ENCODE measurements at places on chromosomes 6 and 20.

- no peak for DNase-seq
These were observed 40.4 kb upstream of the MCUR1 start for GRCh38 chr6:13854716-13855250.

- DNase-seq: no peak
These were observed 21.0 kb upstream of the IFNGR1 start for GRCh38 chr6:137240168-137240567.

DNA sequence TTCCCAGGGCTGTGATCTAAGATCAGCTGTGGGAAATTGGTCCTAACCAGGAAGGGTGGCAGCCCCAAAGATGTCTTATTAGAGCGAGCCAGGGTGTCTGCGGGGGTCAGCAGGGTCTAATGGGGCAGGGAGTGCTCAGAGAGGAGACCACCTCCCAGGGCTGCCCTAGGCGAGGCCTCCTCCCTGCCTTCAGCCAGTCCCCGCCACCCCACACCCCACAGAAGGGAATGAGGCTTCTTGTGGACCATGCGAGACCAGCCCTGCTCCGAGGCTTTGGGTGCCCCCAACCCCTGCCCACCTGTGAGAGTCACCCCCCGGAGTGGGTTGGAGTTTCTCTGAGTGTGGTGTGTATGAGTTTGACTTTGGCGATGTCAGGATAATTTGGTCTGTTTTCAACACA, 37.8 kb downstream of the SYNJ2 start:
- no peak for DNase-seq

DNA sequence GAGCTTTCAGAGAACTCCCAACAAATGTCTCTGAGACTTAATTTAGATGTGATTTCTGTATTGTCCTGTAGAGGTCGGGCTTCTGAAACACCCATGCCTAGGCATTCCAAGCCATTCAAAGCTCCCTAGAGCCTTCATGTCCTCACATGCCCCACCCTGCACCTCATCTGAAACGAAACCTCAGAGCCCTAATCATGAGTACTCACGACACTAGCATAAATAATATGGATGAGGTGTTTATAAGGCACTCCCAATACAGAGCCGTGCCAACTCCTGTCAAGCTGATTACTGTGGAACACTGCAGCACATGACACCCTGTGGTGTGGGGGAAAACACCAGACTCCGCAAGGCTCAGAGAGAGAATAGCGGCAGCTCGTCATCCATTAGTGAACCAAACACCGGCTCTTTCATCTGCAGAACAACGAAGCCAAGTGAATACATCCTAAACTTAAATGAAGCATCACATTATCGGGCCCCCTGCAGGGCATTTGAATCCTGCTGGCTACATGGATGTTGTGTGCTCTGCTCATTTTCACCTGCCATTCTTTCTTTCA, 83.8 kb downstream of the FNDC1 start:
- no peak for DNase-seq

DNA sequence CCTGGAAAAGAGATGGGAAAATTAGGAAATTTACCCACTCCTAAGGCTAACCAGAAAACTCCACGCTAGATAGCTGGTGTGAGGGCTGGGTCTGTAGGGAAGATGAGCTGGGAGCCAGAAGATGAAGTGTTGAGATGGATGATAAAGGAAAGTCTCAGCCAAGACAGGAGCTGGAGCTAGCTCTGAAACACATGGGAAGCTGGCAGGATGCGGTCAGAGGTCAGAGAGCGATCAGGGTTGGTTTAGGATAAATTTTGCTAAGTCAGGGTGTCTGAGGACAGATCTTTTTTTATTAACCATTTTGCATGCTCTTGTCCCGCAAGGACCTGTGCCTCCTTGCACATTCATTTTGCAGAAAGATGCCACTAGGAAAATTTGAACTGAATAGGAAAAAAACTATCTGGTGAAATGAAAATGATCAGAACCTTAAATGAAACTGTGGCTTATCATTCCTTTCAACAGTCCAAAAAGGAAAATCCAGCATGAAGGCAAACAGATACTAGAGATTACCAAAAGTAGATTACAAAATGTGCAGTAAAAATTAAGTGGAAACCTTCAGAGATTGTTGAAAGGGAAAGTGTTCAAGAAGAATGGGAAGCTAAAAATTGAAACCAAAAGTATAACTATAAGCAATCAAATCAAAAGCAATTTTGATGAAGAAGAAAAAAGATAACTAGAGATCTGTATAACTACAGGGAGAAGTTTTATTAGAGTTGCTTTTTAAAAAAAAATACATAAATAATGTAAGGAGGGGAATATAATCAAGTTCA, 10.7 kb upstream of the EDN1 start:
- no peak for DNase-seq

DNA sequence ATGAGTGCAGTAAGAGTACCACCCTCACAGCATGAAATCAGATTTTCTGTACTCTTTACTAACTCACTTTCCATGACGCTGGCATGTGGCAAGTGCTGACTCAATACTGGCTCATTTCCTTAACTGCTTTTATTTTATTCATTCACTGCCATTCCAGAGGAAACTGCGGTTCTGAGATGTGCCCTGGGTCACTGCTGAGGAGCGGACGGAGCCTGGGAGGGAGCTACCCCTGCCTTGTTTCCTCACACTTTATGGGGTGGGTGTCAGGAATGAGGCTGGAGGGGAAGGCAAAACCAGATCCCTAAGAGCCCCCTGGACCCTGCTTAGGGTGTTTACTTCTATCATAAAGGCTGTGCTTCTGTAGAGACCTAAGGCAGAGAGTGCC, 14.4 kb downstream of the NT5E start:
- DNase-seq: no peak

GRCh38 chr6:145967549-145967948, 3.4 kb upstream of the SHPRH start:
- DNase-seq: no peak

GRCh38 chr6:137904822-137905617, 38.0 kb downstream of the TNFAIP3 start:
- DNase-seq: no peak

- DNase-seq: no peak
These were observed 109.1 kb downstream of the PRDM1 start for GRCh38 chr6:106194949-106195921.

GRCh38 chr6:149923327-149923986, 536 bp upstream of the RAET1G start:
- DNase-seq: no peak

DNA sequence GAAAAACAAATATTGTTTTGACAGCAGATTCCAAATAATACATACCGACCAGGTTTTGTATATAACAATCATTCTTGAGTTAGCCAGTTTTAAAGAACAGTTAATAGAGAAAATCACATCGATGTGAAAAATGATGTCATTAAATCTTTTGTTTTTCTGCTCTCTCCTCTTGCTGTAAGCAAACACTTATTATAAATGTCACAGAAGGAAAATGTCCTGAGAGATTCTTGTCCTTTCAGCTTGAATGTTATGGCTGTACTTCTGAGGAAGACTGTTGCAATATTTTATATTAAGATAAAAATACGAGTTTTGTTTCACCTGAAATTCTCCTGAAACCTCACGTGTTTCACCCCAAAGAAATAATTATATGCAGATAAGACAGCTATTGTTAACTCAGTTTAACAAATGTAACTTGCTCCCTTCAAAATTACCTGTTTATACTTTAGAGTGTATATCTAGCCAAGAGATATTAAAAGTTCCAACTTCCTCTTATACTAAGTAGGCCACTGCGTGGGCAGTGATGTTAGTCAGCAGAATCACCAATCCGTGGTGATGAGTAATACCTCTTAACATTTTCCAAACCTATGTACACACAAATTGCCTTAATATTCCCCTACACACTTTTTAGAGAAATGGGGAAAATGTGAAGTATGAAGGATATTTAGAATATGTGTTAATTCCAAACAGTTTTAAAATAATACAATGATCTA, 1111.4 kb upstream of the CITED2 start:
- DNase-seq: no peak

DNA sequence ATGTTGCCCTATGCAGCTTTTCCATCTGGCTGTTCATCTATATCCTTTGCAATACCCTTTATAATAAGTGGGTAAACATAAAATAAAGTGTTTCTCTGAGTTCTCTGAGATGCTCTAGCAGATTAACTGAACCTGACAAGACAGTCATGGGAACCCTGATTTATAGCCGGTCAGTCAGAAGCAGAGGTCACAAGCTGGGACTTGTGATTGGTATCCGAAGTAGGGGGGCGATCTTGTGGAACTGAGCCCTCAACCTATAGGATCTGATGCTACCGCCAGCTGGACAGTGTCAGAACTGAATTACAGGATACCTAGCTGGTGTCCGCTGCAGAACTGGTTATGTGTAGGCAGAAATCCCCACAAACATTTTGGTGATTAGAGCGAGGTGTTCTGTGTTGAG, 39.0 kb downstream of the SLC17A5 start:
- no peak for DNase-seq

GRCh38 chr6:33343953-33344611, 26.5 kb upstream of the ZBTB22 start:
- DNase-seq: no peak

GRCh38 chr6:50124572-50124971, 74.8 kb upstream of the DEFB112 start:
- no peak for DNase-seq

GRCh38 chr20:14337400-14338171, at the start of gene FLRT3:
FLRT3 (minus strand) TSS chr20:14337612; CDS start chr20:14327506, 10,106 bp downstream.
- DNase-seq: no peak
